Kidney tubule cell (primary cell): ENCODE measurements at places on chromosomes 11 and 22.
A peak's percentile ranks its signal among the peaks of the same experiment; 100 is the strongest.

DNA sequence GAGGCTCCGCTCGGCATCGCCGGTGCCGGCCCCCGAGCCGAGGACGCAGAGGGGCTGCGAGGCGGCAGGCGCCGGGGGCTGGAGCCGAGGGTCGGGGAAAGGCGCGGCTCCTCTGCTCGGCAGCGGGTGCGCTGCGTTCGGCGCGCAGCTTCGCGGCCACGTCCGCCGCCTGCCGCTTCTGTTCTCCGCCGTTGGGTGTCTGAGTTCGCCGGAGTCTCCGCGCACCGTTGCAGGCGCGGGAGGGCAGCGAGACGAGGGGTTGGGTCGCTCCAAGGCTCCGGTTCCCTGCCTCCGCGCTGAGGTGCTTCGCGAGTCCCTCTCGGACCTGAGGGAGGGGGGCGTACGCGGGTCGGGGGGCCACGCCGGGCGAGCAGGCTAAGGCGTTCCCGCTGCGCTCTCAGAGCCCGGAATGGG lies 347 bp downstream of the MN1 start:
- DNase-seq: peak; percentile 39

GRCh38 chr11:108511851-108512474 lies 13.8 kb upstream of the POGLUT3 start:
- DNase-seq: peak; percentile 98

GRCh38 chr11:2990617-2991451 lies 1.3 kb downstream of the NAP1L4 start:
- peak; percentile 54 for DNase-seq

GRCh38 chr11:57499413-57499982 lies 16.0 kb downstream of the SLC43A1 start:
- DNase-seq: peak; percentile 83

GRCh38 chr11:6307876-6308275 lies 12.4 kb downstream of the CAVIN3 start:
- DNase-seq: peak; percentile 66

GRCh38 chr11:112962579-112963367 lies 1.6 kb downstream of the NCAM1 start:
- peak; percentile 10 for DNase-seq

GRCh38 chr22:42643634-42644421 lies 3.4 kb upstream of the ATP5MGL start:
- DNase-seq: no peak

DNA sequence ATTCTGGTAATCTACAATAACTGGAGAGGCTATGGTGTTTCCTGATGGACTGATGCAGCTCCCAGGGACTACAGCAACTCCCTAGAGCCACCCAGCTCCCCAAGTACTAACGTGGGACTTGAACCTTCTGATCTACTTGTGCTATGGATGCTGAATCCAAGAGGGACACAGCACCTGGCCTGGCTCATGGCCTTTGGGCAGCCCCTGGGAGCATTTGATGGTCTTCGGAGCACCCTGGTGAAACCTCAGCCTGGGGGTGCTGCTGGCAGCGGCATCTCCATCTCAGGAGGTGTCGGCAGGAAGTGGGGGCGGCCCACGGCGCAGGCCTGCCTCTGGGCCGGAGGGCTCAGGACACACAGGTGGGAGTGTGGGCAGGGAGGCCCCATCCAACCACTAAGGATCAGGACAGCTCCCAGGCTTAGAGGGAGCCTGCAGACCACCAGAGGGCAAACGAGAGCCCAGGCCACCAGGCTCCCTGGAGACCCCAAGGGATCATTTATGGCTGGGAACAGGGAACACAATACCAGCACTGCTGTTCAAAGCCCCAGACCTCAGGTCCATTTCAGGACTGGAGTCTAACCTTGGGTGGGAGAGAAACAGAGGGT lies 8.7 kb downstream of the EHD1 start:
- DNase-seq: no peak

DNA sequence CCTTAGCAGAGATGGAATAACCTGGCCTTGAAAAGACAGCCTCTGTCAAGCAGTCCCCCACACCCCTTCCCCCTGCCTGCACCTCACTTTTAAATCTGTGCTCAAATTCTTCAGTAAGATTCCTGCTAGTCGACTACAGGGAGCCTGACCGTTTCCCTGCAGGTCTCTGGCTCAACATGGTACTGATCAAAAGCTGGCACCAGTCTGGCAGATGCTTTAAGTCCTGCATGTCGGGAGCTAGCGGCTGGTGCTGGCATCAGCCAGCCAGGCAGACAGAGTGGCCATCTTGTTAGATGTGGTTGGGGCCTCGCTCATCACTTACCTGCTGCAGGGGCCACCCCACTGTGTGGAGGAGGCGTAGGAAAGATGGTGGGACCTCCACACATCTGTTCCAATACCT lies 204.4 kb upstream of the SORL1-AS1 start:
- DNase-seq: no peak

DNA sequence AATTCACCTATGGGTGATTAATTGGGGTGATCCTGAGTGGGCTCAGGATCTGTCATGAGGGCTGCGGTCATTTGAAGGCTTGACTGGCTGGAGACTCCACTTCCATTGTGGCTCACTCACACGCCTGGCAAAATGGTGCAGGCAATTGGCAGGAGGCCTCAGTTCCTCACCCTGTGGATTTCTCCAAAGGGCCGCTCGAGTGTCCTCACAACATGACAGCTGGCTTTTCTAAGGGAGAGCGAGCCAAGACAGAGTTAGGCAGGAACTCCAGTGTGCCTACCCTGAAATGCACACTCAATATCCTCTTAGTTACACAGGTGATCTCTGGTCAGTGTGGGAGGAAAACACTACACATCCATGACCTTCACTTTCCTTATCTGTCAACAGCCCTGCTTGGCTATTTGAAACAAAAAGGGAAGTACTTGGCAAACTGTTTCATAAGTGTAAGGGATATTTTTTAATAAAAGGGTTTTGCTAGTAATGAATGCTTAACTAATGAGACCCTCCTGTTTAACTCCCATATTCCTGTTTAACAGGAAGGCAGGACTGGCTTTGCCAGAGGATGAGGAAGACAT lies 25.7 kb downstream of the OSBP2 start:
- no peak for DNase-seq

GRCh38 chr11:12689029-12689755 lies 15.0 kb downstream of the TEAD1 start:
- DNase-seq: no peak

- no peak for DNase-seq
Measured at GRCh38 chr11:91158297-91158696, 935.4 kb upstream of the CHORDC1 start.

DNA sequence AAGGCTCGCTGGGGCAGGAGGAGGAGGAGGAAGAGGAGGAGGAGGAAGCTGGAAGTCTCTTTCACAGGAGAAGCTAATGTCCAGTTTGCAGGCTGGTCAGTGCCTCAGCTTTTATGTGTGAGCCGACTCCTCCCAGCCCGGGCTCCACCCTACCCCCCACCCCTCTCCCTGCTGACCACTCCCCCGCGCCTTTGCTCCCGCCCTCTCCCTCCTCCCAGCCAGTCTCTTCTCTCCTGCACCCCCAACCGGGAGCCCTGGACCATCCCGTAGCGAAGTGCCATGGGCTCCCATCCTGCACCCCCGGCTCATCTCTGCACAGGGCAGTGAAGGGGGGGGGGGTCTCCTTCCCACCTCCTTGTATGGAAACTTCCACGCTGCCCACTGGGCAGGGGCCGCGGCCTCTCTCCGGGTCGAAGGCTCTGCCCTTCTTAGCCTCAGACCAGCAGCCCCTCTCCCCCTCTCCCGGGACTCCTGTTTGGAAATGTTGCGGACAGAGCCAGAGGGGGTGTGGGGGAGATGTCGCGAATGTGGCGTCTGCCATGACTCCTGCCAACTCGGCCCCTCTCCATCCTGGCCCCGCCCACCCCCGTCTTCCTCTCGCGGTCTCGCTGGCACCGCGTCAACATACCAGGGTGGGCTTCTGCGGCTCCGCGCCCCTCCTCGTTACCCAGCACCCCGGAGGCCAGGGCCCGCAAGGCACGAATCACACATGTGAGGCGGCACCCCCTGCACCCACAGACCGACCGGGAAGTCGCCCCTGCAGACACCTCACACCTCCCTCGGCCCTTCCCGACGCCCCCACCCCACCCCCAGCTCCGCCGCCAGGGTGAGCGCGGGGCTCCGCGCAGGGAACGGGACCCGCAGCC lies 1.8 kb downstream of the IGF2 start:
- DNase-seq: peak; percentile 9

GRCh38 chr11:133573081-133573480 lies 40.8 kb upstream of the OPCML start:
- DNase-seq: no peak

- peak; percentile 12 for DNase-seq
Measured at GRCh38 chr11:12389676-12390657, 12.6 kb downstream of the PARVA start.

- no peak for DNase-seq
Measured at GRCh38 chr11:71294846-71295600, 42.6 kb upstream of the SHANK2 start.

- DNase-seq: peak; percentile 8
Measured at GRCh38 chr11:4665424-4665823, 21.6 kb downstream of the OR51E1 start.

DNA sequence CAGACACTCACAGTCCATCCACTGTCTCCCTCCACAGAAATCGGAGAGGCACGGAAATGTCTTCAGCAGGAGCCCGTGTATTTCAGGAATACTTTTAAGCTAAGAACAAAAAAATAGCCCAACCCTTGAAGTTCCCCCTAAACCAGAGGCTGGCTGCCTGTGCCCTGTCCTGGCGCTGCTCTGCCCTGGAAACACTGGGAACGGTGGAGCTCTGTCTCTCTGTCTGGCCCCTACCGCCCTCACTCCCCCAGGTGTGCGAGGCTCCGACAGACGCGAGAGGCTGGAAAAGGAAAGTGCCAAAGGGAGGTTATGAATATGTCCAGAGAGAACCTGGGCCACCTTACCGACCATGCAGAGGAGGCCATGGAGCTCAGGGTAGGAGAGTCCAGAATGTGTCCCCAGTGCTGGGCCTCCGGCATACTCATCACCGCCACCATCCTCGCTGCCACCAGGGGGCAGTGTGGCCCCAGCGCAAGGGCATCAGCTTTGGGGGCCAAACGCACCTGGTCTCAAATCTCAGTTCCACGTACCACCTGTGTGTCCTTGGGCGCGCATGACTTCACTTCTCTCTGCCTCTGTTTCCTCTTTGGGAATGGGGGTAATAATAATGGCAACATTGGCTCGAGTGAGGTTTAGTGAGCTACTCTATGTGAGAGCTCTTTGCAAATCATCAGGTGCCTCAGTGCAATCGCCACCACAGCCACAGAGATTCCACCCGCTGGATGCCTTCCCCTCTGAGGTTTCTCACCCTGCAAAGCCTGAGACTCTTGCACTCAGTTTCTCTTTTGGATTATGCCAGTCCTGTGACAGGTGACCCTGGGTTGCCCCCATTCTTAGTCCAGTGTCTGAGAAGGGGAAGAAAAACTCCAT lies 10.4 kb upstream of the SLCO2B1 start:
- DNase-seq: peak; percentile 53

- no peak for DNase-seq
Measured at GRCh38 chr11:15824060-15824459, 532.3 kb downstream of the SOX6 start.

GRCh38 chr11:125270711-125271110 lies 106.2 kb downstream of the PKNOX2 start:
- DNase-seq: no peak

GRCh38 chr22:36234919-36235318 lies 4.4 kb downstream of the APOL2 start:
- DNase-seq: no peak

DNA sequence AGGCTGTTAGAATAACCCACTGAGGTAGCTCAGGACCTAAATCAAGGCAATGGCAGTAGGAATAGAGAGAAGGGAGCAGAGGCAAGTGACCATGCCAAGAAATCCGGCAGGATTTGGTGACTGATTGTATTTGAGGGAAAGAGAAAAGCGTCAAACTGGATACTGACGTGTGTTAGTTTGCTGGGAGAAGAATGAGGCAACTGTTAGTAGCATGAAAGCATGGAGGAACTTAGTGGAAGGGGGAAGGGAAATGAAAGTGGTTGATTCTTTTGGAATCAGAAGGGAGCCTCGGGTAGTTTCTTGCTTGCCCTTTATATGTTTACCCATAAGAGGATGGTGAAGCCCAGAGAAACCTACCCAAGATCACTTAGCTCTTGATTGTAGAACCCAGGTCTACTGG lies 8.3 kb downstream of the PPFIBP2 start:
- no peak for DNase-seq

DNA sequence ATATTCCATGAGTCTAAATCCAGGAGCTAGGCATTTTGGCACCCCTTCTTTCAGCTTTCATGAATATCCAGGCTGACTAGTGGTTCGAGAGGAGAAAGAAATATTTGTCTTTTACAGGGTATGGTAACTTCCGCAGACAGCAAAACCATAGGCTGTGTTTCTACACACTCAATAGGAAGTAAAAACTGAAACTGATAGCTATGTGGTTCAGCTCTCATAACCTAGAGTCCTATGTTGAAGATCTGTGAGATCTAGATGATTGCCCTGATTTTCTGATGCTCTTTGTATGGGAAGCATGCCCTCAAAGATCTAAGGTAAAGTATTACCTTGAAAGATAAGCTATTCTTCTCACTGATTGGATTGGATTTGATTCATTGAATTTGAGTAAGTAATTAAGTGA lies 118.3 kb downstream of the CD44 start:
- DNase-seq: no peak

GRCh38 chr11:45741582-45741981 lies 63.4 kb upstream of the SLC35C1 start:
- no peak for DNase-seq

DNA sequence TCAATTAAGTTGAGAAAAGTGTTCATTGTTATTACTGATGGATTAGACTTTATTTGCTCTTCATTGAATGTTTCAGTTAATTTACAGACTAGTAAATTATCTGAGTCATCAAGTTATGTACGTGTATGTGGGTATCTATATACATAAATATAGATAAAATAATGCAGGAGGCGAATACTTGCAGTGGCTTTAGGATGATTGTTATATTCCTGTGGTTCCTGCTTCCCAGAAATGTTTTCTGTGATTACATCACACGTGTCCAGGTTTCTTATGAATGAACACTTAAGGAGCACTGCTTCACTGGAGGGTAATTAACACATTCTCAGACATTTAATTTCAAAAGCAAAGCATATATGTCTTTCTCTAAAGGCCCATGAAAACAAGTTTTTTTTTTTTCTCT lies 28.4 kb downstream of the YAP1 start:
- no peak for DNase-seq

DNA sequence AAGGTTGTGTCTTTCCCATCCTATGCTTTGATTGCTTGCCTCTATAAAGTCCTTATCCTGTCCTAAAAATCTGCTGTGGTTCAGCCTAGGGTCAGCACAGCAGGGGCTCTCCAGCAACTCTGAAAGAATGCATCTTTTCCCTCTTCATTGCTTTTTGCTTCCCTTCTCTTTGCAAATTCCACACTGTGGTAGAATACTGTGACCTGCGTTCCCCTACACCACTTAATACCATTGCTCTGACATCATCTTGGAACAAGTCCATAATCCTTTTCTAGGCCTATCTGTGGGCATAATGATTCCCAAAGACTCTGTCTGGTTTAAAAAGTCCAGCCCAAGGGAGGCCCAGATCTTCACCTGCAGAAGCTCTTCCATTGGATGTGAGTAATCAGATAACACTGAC lies 177.7 kb downstream of the NAV2 start:
- peak; percentile 94 for DNase-seq

- DNase-seq: no peak
Measured at GRCh38 chr22:23089633-23090456, 19.5 kb downstream of the GNAZ start.

GRCh38 chr22:43090130-43090789 lies 1.1 kb upstream of the TTLL1 start:
- DNase-seq: peak; percentile 86
